Tibial nerve (tissue), 4 donors: ENCODE measurements at places on chromosomes 12 and 14.

- no peak for DNase-seq
Observed at GRCh38 chr14:100135784-100136183, 23.7 kb downstream of the DEGS2 start.

DNA sequence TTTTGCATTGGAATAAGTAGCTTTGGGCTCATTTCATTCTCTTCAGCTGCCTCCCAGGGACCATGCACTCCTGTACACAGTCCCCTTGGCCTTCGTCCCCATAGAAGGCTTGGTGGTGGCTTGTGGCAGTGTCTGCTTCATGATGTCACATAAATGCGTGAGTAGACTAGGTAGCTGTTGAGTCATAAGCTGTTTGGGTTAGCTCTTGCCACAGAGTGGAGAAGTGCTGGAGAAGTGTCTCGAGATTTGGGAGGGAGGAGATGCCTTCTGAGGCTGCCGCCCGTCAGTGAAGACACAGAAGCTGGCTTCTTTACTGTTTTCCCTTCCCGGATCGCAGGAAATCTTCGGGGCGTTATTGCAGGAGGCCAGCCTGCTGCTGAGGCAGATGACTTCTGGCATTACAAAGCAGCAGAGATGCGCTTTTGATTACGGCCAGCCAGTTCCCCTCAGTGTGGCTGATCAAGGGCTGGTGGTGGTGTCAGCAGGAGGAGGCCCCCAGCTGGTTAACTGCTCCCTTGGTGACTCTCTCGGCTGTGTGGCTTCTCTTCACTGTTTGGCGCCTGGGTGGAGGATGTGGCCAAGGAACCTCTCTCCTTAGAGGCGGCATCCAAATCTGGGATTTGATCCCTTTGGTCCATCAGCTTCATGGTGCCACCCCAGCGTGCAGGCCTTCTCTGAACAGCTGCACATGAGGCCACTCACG is 67.6 kb downstream of the AACS start:
- no peak for DNase-seq

GRCh38 chr12:69254046-69254445 is 14.7 kb downstream of the CPSF6 start:
- no peak for DNase-seq

DNA sequence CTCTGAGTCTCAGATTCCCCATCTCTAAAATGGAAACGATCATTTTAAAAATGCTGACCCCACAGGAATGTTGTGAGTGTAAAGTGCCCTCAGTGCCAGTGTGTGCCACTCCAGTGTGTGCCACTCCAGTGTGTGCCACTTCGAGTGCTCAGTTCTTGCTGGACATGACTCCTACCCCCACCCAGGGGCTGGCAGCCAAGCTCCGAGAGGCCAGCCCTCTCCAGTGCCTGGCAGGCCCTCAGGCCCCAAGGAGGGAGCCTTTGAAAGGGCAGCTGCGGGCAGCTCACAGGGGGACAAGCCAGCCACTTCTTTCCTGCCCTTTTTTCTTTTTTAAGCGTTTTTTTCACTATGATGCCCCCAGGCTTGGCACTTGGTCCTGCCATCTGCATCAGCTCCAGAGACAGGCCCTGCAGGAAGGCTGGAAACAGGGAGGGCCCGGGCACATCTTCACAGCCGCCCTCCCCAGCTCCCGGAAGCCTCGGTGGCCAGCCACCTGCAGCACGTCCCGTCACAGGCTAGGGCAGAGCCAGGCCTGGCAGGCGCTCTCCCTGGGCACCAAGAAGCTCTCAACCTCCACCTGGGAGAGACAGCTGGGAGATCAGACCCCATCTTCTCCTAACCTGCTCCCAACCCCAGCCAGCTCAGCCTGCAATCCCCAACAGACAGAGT is 29.8 kb downstream of the NCOR2 start:
- DNase-seq: no peak

GRCh38 chr12:64122154-64122553 is 99.9 kb downstream of the KICS2 start:
- DNase-seq: no peak

DNA sequence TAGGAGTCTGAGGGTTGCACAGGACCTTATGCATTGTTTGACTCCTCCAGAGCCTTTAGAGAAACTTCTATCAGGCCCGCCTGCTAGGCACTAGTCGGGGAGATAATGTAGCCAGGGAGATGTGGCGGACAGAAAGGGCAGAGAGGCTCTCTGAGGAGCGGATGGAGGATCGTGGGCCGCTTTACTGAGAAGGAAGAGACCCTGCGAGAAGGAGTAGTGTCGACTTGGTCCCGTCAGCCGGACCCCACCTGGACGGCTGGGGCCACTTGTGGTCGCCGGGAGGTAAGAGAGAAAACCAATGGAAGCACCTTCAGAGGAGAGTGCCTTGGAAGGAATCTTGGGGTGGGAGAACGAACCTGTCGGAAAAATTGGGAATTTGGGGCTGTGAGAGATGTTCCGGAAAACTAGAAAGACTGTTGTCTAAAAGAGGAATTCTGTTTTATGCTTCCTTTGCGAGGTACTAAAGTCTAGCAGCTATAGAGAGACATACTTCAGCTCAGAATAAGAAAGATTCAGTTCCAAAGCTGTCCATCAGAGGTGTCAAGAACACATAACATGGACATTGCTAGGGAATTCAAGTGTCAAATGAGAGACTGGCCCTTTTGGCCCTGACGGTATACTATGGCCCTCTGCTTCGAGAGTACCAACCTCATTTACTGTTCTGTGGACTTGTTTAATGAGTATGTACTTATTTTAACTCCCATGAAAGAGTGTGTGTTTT is 660 bp upstream of the MCRS1 start:
- no peak for DNase-seq

DNA sequence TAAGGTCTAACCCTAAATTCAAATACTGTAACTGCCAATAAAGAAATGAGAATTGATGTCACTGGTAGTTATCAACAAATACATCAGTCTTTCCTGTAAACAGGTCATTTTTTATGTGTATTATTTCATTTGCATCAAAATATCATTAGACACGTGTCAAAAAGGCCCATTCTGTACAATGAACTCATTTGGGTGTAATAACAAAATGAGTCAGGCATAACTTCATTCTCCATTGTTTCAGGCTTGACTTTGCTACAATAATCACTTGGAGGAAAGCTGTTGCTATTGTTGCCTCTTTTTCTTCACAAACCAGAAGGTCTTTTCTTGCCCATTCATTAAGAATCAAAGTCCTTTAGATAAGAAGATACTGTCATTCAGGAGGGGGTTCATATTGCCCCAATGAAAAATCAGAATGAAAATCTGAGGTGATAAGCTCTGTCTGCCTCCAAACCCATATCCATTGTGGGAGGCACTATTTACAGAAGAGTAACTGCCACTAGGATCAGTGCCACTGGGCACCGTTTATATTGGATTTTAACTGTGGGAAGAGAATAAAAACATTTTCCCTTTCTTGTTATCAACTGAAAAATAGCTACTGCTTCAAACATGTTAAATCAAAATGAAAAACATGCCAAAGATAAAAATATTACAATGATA is 10.1 kb downstream of the ENTPD5 start:
- no peak for DNase-seq
